ENCODE measurements at places on chromosomes 7 and 10.

DNA sequence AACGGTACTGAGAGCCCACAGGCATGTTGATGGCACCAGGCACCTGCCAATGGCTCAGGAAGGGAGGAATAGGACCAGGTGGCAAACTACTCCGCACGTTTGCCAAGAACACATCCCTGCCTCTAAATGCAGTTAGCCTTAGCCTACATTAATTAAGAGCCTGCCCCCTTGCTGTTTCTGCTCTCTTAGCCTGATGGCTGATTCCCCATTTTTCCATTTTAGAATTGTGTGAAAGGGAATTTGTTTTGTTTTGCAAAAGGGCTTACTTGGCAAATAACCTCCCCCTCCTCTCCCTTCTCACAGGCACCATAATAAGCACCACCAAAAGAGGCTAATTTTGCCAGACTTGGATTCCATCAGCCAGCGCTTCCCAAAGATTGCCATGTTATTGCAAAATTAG lies 1203.2 kb downstream of the SORCS3 start:
- DNase-seq = no peak

DNA sequence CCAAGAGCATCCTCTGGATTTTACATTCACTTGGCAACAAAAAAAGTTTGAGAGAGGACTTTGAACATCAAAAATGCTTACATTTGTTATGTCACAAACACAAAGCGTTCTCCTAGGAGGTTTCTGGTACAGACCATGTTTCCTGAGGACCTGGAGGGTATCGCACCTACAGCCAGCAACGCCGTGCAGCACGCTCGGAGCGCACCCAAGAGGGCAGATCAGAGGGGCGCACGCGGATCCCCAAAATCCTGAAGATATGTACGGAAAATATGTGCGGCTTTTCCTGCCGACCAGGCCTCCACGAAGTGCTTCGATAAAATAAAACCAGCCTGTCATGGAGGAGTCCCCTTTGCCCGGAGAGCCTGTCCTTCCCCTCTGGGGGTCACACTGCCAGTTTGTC lies 454.9 kb downstream of the DNAJB6 start:
- DNase-seq = no peak

DNA sequence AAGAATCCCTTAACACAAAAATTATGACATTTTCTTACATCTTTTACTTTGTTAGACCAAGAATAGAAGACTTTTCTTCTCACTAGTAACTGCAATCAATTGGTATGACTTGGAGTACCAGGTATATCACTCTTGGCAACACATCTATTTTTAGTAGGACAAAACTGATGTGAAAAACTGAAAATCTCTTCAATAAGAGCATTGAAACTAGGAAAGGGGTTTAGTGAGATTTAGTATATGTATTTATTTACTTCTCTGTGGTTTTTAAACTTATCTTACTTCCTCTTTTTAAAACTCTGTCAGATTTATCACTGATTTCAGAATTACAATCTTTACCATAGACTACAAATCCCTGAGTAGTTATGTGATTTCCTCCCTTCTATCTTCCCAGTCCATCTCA lies 366.2 kb downstream of the PCDH15 start:
- no peak for DNase-seq

- DNase-seq = no peak
Measured at GRCh38 chr7:151454932-151455530, 15.1 kb upstream of the CRYGN start.

GRCh38 chr10:132626761-132627665 lies 89.4 kb downstream of the INPP5A start:
- DNase-seq = no peak

DNA sequence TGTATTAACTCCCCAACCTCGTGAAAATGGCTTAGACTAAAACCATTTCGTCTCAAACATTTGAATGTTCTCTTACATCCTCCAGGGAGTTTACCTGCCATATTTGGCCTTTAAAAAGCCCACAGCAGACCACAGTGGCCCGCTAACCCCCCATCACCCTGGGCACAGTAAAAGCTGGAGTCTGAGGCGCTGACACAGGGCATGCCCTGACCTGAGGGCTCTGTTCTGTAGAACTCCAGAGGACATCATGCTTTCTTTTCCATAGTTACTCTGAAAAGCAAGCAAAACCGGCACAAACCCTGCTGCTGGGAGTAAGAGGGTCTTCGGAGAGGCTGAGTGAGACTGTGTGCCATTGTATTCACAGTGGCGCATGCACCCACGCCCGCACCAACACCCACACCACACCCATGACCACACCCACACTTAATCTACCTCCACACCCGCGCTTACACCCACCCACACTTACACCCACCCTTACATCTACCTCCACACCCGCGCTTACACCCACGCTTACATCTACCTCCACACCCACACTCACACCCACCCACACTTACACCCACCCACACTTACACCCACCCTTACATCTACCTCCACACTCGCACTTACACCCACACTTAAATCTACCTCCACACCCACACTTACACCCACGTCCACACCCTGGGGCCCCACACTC lies 32.1 kb downstream of the LRRC27 start:
- DNase-seq = peak; percentile 38

DNA sequence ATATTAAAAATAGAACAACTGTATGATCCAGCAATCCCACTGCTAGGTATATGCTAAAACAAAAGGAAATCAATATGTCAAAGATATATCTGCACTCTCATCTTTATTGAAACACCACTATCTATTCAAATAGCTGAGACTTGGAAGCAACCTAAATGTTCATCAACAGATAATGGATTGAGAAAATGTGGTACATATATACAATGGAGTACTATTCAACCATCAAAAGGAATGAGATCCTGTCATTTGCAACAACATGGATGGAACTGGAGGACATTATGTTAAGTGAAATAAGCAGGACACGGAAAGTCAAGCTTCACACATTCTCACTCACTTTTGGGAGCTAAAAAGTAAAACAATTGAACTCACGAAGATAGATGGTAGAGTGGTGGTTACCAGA lies 610.1 kb upstream of the SEMA3D start:
- no peak for DNase-seq

GRCh38 chr7:110373416-110373815 lies 717.5 kb upstream of the LRRN3 start:
- no peak for DNase-seq

GRCh38 chr7:12895296-12895695 lies 207.9 kb downstream of the ARL4A start:
- DNase-seq = no peak

DNA sequence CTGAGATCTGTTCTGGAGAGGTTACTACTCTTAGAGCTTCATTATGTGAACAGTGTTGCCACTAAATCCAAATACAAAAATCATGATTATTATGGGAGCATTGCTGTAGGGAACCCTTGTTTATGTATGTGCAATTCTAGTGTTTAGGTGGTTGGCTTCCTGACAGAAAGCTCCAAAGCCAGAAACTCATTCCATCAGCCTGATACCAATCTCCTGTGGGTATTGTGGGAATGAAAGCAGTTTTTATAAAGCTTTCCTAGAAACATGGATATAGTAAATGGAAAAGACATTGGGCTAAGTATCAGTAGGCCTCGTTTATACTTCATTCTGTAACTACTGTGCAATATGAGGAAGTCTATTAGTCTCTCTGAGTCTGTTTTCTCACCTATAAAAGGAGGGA lies 6.4 kb downstream of the SDK1 start:
- DNase-seq = no peak

DNA sequence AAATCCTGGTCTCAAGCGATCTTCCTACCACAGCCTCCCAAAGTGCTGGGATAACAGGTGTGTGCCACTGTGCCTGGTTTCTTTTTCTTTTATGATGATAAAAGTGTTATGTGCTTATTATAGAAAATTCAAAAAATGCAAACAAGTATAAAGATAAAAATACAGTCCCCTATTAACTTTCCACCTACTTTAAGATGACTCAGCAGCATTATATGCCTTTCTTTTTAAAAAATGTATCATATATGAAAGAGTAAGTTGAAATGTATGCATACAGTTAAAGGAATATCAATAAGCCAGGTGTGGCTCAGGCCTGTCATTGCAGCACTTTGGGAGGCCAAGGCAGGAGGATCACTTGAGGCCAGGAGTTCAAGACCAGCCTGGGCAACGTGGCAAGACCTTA lies 216.9 kb upstream of the GALNT17 start:
- no peak for DNase-seq

DNA sequence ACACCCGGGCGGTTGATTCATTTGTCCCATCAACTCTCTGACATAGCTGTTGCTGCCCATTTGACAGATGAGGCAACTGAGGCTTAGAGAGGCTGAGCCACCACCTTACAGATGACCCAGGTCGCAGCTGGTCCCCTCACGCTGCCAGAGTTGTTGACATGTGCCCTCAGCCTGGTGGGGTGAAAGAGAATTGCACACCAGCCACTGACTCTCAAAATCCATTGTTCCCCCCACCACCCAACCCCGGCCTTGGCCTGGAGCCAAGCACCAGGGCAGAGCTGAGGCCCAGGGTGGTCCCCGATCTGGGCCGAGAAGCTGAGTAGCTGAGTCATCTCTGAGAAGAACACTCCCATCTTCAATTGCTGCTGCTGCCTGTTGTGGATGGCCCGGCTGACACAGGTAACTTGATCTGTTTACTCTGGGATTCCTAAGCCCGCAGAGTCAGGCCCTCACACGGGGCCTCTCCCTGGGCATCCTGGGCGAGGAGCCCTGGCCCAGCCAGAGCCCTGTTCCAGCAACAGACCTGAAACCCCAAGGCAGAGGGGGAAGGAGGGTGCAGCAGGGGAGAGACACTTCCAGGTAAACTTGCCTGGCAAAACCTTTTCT lies 27.5 kb downstream of the PVRIG start:
- DNase-seq = no peak

- no peak for DNase-seq
Measured at GRCh38 chr7:134372858-134373257, 56.1 kb upstream of the SLC35B4 start.

GRCh38 chr10:11993834-11994468 lies 48.7 kb downstream of the UPF2 start:
- no peak for DNase-seq

DNA sequence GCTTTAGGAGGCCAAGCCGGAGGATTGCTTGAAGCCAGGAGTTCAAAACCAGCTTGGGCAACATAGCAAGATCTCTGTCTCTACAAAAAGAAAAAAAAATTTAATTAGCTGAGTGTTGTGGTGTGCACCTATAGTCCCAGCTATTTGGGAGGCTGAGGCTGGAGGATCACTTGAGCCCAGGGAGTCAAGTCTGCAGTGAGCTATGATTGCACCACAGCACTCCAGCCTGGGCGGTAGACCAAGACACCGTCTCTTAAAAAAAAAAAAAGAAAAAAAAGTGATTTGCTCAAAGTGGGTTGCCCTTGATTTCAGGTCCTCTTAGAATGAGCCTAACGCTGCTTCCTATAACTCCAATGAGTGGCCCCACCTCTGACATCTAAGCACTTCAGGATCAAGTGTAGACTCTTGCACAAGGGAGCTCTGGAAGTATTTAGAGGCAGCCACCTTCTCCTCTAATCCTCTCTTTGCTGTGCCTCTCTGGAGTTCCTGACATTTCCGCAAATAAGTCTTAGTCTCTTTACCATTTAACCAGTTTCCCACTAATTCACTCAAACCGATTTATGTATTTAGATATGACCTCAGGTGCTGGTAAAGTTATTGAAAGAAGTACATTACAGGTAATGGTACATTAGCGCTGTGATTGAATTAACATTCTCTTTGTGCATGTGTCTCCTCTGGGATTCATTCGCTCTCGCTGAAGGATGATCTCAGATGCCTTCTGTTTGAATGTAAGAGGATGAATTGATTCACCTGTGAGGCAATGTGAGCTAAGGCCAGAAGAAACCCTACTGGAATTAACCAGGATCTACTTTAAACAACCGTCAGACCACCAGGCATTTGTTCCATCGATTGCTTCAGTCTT lies 60.8 kb upstream of the CELF2 start:
- DNase-seq = no peak

GRCh38 chr7:28771906-28772622 lies 186.1 kb downstream of the TRIL start:
- no peak for DNase-seq

- DNase-seq = no peak
Measured at GRCh38 chr7:148835854-148836253, 48.2 kb downstream of the EZH2 start.

GRCh38 chr10:29083096-29083495 lies 205.8 kb upstream of the LYZL1 start:
- DNase-seq = no peak

GRCh38 chr10:121519901-121520493 lies 78.2 kb downstream of the FGFR2 start:
- no peak for DNase-seq

DNA sequence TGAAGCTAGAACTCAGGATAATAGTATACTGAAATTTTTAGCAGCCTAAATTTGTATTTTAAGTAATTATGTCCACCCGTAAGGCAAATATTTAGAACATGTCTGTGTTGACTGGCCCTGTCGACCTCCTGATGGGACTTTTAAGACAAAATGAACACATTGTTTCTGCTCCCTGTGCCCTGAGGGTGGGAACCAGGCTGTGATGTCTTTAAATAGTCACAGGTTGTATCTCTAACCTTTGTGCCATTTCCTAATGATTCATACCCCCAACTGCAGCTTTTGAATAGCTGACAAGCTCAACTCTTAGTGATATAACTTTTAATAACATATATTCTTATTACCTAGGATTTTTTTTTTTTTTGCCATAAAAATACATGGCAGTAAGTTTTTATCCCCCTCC lies 494.9 kb upstream of the AKR1E2 start:
- DNase-seq = no peak

- DNase-seq = no peak
Measured at GRCh38 chr7:69778138-69778537, 179.9 kb downstream of the AUTS2 start.

- DNase-seq = no peak
Measured at GRCh38 chr10:79259834-79260233, 87.4 kb upstream of the PPIF start.

GRCh38 chr7:66152371-66153191 lies 37.9 kb downstream of the CRCP start:
- DNase-seq = no peak

DNA sequence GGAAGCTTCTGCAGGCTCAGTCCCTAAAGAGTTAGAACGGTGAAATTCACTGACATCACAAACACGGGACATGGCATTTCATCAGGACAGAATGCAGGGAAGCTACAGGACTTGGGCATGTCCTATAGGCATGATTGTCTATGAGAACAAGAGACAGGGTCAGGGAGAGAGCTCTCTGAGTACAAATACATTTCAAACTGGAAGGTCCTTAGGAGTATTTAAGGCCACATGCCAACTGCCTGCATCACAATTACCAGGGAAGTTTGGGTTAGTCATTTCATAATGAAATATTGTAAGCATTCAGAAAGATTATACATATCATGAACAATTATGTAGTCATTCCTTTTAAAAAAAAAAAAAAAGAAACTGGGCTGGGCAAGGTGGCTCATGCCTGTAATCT lies 71.3 kb downstream of the CREB3L2 start:
- no peak for DNase-seq

DNA sequence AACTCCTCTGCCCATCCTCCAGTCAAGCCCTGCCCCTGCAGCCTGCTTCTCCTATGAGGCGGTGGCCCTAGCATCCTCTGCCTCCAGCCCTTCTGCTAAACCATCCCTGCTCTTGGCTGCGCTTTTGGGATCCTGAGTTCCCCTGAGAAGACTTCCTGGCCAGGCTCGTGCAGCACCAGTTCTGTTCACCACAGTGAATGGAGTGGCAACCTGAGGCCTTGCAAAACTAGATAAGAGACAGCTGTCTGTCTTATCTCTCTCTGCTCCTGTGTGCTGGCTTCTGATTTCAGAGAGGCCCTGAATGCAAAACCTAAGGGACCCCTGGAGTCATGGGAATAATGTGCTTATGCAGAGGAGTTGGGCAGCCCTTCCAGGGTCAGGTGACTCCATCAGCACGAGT lies 119.2 kb downstream of the TMEM178B start:
- DNase-seq = no peak

- no peak for DNase-seq
Measured at GRCh38 chr10:60985951-60986350, 42.0 kb upstream of the RHOBTB1 start.

- DNase-seq = no peak
Measured at GRCh38 chr7:129845972-129846327, 106.8 kb downstream of the UBE2H start.
